ENCODE measurements at places on chromosomes 3 and 15.

DNA sequence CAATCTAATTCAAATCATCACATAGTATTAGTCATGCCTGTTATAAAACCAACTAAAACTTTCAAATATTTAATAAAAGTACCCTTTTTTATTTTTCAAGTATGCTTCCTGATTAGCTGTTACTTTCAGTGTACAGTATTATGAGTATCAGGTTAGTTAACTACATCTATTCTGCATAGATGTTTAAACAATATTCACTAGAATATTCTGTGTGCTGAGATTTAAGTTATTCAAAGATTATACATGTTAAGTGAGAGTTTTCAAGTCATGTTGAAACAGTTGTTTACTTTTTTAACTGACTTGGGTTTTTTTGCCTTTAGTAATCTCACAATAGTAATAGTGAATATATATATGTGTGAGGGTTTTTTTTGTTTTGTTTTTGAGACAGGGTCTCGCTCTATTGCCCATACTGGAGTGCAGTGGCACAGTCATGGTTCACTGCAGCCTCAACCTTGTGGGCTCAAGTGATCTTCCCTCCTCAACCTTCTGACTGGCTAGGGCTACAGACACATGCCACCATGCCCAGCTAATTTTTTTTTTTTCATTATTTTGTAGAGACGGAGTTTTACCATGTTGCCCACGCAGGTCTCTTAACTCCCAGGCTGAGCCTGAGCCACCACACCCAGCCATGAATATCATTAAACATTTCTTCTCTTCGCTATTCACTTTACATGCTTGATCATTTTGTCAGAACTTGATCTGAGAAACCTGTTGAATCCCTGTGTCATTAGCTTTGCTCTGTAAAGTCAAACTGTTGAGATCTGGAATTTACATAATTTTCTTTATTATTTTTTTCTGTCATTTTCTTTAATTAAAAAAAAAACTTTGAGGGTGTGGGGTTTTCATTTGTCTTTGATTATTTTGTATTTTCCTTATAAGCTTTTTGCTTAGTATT lies 286.2 kb upstream of the UBE2E1 start:
- DNase-seq: no peak

DNA sequence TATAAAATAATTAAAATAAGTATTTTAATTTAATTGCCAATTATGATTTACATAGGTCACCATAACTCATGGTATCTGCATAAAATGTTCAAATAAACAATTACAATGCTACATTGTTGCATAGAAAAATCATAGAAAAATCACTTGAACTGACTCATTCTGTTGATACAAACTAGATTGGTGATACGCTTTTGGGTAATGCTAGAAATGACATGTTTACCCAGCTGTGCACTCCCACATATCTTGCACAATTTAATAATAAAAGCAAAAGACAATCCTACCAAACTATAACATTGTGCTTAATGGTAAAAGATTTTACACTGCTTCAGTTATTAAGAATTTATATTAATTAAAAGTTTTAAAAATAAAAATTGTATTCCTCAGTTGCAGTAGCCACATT lies 45.8 kb upstream of the FBXL22 start:
- DNase-seq: no peak

DNA sequence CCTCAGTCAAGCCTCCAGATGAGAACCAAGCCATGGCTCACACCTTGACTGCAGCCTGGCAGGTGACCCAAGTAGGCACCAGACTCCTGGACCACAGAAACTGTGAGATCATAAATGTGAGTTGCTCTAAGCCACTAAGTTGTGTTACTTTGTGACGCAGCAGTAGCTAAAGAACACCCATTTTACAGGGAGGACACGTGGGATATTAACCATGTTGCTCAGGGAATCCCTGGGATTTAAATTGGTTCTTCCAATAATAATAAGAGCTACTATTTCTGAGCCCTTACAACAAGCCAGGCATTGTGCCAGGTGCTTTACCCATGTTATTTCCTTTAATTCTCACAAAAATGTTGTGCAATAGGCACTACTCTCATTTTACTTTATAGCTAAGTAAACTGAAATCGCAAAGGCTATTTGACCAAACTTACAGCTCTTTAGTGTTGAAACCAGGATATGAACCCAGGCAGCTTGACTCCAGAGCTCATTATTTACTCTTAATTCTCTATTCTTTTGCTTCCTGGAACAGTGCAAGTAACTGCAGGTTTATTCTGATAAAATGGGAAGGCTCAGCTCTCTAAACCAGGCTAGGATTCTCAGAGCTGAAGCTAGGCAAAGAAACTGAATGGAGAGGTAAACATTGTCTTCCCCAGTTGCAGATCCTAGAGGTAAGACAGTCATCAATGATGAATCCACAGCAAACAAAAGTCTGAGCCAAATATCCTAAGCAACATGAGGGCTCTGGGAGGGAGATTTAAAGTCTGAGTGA lies 294.4 kb downstream of the KBTBD8 start:
- no peak for DNase-seq

DNA sequence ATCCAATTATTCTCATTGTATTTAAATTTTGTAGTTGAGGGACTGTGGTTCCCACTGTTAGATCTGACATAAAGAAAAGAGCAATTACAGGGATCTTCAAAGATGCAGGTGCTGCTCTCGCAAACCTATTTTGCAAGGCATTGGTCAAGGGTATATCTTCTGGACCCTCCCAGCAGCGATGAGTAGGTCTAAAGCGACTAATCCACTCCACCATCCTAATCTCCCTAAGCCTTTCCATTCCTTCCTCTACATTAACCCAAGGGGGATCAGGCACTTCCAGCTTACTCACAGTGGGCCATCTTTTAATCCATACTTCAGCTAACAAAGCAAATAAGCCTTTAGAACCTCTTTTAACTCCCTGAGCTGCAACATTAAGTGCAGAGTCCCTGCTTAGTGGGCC lies 37.0 kb upstream of the CPOX start:
- DNase-seq: no peak

GRCh38 chr3:24773798-24774197 lies 279.1 kb upstream of the THRB start:
- peak; percentile 5 for DNase-seq

DNA sequence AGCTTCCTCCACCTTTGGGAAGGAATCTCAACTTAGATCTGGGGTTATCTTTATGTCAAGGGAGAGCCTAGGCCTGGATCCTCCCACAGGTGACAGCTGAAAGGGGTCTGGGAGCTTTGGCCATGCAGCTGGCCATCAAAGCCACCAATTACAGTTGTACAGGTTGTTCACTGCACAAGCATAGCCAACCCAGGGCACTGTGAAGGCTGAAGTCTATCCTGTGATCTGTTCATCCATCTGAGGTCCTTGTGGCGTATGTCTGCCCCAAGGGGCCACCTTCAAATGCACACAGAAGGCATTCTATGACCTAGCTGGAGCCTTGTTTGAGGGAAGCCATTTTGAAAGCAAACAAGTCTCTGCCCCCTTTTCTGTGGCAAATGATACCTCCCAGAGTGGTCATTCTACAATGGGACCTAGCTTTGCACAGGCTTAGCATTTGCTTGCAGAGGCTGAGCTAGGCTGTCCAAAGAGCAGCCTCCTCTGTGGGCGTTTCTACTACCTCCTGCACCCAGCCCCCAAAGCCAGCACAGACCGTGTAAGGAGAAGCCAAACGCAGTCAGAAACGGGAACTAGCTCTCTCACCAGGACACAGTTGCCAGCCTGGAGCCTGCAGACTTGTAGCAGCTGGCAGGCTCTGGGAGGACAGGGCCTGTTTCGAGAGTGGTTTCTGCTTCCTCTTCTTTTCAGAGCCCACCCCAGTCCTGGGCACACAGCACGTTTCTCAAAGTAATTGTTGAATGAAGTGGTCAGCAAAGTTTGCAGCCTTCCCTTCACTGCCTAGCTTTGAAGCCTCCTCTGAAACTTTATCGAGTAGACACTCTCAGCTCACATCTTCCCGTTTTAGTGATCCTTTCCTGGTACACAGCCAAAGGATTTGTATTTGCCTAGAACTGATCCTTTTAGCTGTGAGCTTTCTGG lies 157.3 kb upstream of the SMAD3 start:
- DNase-seq: peak; percentile 20

- no peak for DNase-seq
Measured at GRCh38 chr3:189630767-189631372, 319 bp upstream of the TP63 start.

DNA sequence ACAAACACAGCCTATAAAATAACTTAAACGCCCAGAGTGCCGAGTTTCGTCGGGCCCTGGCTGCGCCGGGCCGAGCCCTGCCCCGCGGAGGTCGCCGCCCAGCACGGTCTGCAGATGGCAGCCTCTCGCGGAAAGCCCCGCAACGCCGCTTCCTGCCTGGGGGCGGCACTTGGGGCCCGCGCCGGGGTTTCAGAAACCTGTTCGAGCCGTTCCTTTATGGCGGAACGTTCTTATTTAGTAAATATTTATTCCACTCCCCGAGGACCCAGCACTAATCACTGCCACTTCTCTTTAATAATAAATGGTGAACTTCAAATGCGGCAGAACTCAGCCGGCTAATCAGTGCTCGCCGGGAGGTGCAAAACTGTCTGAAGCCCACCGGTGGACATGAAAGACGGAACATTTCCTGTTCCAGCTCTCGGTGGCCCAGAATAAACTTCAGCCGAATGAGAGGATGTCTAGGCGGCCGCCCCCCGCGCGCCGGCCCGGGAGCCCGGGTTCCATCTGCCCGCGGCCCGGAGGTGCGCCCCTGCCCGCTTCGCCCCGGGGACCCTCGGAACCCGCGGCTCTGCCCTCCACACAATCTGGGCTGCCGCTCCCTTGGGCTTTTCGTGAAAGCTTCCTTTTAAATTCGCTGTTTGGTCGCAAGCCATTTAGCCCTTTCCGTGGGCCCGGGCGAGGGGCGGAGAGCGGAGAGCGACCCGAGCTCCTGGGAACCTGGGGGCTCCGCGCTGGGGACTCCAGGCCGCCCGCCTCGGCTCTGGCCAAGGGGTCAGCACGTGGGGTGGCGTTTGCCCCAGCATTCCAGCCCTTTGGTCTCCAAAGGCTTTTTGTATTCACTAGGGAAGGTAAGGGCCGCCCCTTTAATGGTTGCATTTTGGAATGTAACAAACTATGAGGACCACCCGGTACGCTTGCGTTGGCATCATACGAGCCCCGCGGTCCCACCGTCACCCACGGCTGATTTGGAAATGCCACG lies 110.8 kb upstream of the ATP11B start:
- DNase-seq: peak; percentile 26

- no peak for DNase-seq
Measured at GRCh38 chr3:113660896-113661295, 35.5 kb downstream of the USF3 start.

DNA sequence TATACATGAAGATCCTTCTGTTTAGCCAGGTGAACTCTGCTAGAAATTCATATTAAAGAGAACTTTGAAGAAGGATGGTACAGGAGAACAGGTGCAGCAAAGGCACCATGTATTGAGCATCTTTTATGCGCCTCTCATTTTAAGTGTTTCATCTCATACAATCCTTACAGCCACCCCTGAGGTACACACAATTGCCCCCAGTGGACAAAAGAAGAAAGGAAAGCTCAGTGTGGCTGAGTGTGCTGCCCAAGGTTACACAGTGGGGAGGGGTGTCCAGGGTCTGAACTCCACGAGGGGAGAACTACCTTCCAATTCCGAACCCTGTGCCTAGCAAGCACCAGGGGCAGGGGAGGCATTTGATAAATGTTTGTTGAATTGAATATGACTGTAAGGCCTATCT lies 98.6 kb downstream of the MECOM start:
- no peak for DNase-seq

- DNase-seq: no peak
Measured at GRCh38 chr3:18438586-18438985, 13.4 kb upstream of the SATB1 start.

GRCh38 chr15:90817117-90818057 lies 51.0 kb upstream of the FURIN start:
- DNase-seq: no peak

- DNase-seq: no peak
Measured at GRCh38 chr3:97884586-97885123, 62.8 kb downstream of the CRYBG3 start.

- DNase-seq: no peak
Measured at GRCh38 chr15:81633889-81634288, 259.9 kb upstream of the TMC3 start.

- no peak for DNase-seq
Measured at GRCh38 chr3:152688313-152688712, 146.6 kb upstream of the P2RY1 start.

- DNase-seq: no peak
Measured at GRCh38 chr3:93855401-93855800, 118.3 kb downstream of the PROS1 start.

GRCh38 chr3:156507285-156507684 lies 47.6 kb downstream of the SSR3 start:
- no peak for DNase-seq

GRCh38 chr3:112437146-112438022 lies 61.9 kb downstream of the BTLA start:
- DNase-seq: no peak

- DNase-seq: no peak
Measured at GRCh38 chr3:69214241-69214640, 91.8 kb upstream of the LMOD3 start.

DNA sequence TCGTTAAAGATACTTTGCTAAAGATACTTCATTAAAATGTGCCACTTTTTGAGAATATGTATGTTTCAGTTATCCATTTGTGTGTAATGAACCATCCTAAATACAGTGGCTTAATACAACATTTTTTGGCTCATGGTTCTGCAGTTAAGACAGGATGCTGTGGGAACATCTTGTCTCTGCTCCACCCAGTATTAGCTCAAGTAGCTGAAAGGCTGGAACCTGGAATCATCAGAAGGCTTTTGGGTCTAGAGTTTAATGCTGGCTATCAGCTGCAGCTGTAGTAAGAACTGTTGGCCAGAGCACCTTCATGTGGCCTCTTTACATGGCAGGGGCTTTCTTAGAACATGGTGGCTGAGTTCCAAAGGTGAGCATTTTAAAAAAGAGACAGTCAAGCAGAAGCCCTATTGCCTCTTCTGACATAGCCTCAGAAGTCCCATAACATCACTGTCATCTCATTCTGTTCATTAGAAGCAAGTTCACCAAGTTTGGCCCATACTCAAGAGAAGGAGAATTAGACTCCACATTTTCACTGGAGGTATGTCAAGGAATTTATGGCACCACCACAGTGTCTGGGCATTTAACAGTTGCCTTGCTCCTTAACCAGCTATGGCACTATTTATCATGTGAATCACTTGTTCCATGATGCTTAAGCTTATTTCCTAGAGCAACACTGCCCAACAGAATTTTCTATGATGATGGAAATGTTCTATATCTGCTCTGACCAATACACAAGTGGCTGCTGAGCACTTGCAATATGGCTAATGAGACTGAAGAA lies 70.4 kb upstream of the PDZRN3 start:
- DNase-seq: no peak

GRCh38 chr3:140117096-140117526 lies 182.1 kb downstream of the CLSTN2 start:
- no peak for DNase-seq

DNA sequence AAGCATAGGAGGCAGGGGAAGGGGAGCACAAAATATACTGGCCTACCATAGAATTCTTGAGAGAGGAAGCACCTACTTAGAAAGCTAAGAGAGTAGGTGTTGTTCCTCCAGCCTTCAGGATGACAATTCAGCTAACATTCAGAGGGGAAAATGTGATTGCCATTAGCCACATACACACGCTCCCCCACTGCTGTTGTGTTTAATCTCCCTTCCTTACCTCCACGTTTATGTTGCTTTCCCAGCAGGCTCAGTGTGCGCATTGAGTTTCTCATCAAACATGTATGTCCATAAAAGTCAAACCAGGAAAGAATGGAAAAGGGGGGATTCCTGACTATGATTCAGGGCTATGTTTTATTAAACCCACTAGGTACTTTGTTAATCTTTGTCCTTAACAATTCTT lies 145.2 kb upstream of the CHRM5 start:
- DNase-seq: no peak

Measured in anterior cingulate cortex (tissue), 58 donors.